B cell (primary cell): ENCODE measurements at places on chromosomes 7 and 10.

DNA sequence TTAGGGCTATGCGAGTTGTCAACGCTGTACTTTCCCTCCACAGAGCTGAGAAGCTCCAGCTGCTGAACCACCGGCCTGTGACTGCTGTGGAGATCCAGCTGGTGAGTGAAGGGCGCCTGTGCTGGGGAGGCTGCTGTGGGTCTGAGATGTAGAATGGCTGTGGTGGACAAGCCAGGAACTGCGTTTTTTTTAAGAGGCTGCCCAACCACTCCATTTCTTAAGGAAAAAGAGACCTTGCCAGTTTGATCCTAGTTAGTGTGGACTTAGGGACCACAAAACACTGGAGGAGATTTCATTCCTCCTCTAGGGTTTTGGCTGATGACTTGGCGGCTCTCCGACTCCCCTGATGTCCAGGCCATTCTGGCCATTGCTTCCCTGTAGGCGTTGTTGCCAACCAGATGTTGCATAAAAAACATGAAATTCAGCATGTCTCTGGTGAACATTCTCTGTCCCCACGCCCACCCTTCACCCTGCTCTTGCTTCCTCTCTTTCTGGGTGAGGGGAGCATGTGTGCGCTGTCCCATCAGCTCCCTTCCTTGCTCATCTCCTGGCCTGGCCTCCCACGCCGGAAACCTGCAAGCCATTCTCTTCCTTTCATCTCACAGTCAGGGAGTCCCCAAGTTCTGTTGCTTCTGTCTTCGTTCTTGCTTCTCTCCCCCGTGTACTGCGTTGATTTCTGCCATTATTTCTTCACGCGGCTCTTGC is 30.9 kb downstream of the CRCP start:
- no peaks in the 10 kb centered on the region for H3K4me1 ChIP-seq
- no peak overlapping the region for H3K27ac ChIP-seq
- peaks cover 81% of the 10 kb centered on the region for H3K36me3 ChIP-seq
- H3K27me3 ChIP-seq = no peaks in the 10 kb centered on the region
- no peak overlapping the region for H3K4me3 ChIP-seq

DNA sequence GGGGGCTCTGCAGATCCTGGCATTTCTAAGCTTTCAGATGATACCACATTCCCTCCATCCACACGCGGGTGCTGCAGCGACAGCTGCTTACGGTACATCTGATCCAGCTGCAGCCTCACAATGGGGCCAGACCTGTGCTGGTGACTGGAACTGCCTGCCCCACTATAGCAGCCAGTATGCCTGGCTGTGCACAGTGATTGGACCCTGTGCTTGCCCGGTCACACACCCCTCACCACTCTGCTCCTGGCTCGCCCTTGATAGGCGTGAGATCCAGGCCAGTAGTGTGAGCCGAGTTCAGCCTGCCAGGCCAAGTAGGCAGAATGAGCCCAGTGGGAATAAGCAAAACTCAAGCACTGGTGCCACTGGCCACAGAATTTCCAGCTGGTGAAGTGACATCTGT is 164.8 kb downstream of the NRBF2 start:
- H3K27ac ChIP-seq = no peak overlapping the region
- no peaks in the 10 kb centered on the region for H3K4me1 ChIP-seq
- no peaks in the 10 kb centered on the region for H3K27me3 ChIP-seq
- no peak for DNase-seq
- H3K4me3 ChIP-seq = no peak overlapping the region
- no peaks in the 10 kb centered on the region for H3K36me3 ChIP-seq

DNA sequence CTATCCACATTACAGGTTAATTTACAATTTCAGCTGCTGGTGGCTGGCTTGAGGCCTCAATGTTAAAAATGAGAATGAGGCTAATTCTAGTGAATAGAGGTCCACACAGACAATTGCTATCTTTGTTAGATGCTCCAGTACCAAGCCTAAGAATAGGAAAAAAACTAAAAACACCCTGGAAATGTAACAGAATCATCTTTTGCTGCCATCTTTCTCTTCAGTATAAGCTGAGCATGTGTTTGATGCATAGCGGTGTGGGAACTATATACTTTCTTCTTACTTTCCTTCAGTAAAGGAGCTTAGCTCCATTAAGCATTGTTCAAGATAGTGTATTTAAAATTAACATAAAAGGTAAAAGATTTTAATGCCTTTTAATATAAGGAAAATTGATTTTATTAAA is 5.6 kb downstream of the TMEM229A start:
- H3K27me3 ChIP-seq = peaks cover 8% of the 10 kb centered on the region
- H3K4me3 ChIP-seq = no peak overlapping the region
- H3K4me1 ChIP-seq = no peaks in the 10 kb centered on the region
- no peak for DNase-seq
- no peak overlapping the region for H3K27ac ChIP-seq
- H3K36me3 ChIP-seq = no peaks in the 10 kb centered on the region

DNA sequence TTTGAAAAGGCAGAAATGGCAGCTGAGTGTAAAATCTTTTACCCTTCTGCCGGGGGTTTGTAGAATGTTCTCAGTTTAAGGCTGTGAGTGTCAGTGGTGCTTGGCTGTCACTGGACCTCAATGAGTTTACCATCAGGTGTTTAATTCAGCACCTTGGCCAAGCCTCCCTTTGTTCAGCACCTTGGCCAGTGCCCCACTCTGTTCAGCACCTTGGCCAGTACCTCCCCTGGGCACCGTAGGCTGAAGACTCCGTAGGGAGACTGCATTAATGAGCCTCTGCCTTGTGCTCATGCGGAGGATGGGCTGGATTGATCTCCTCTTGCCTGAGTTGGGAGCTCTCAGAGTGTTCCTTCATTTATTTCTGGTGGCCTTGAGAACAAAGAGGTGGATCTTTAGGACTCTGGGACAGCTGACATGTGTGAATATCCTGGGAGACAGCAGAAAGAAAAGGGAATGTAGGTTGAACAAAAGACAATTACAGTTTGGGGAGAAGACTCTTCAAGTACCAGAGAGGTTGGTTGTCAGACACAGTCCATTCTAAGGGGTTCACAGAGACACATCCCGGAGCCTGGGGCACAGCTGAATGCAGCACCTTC is 1.6 kb downstream of the FAM24A start:
- no peak overlapping the region for H3K27ac ChIP-seq
- H3K36me3 ChIP-seq = no peaks in the 10 kb centered on the region
- H3K27me3 ChIP-seq = peaks cover 3% of the 10 kb centered on the region

DNA sequence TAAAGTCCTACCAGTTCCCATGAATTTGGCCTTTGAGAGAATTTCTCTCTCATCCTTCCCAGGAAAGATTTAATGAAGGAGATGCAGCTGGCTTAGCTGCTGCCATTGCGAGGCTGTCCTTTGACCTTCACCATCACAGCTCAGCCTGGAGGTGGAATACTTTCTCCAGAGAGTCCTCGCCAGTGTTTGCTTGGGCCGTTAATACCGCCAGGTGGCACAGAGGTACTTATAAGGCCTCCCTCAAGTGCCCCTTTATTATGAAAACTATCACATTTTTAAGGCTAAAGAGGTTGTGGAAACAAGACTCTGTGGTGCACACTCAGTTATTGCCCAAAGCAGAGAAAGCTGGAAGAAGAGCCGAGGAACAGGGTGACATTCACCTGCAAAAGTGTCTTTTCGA is 330.6 kb downstream of the CCSER2 start:
- H3K4me1 ChIP-seq = peaks cover 7% of the 10 kb centered on the region
- no peak overlapping the region for H3K27ac ChIP-seq
- DNase-seq = no peak
- no peak overlapping the region for H3K4me3 ChIP-seq

DNA sequence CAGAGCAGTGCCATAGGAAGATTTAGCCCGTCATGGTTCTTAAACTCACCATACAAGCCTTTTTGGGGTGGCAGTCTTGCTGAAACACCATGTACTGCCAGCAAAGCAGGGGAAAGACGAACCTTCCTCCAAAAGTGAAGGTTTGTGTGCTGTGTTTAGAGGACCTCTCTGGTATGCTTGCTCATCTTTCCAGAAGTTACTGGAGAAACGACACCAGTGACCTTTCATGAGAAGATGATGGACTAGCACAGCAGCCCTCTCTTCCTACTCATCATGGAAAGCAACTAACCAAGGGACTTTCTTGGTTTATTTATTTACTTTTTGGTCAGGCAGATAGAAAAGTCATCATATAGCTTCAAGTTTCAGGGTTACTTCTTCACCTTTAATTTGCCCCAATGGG is 247.4 kb downstream of the PTEN start:
- H3K4me1 ChIP-seq = peaks cover 90% of the 10 kb centered on the region
- no peak overlapping the region for H3K27ac ChIP-seq
- H3K27me3 ChIP-seq = no peaks in the 10 kb centered on the region
- no peak overlapping the region for H3K4me3 ChIP-seq

GRCh38 chr7:57354679-57355338 is 95.2 kb upstream of the ZNF716 start:
- no peaks in the 10 kb centered on the region for H3K4me1 ChIP-seq
- no peak for DNase-seq
- H3K4me3 ChIP-seq = no peak overlapping the region
- no peaks in the 10 kb centered on the region for H3K36me3 ChIP-seq
- no peak overlapping the region for H3K27ac ChIP-seq

DNA sequence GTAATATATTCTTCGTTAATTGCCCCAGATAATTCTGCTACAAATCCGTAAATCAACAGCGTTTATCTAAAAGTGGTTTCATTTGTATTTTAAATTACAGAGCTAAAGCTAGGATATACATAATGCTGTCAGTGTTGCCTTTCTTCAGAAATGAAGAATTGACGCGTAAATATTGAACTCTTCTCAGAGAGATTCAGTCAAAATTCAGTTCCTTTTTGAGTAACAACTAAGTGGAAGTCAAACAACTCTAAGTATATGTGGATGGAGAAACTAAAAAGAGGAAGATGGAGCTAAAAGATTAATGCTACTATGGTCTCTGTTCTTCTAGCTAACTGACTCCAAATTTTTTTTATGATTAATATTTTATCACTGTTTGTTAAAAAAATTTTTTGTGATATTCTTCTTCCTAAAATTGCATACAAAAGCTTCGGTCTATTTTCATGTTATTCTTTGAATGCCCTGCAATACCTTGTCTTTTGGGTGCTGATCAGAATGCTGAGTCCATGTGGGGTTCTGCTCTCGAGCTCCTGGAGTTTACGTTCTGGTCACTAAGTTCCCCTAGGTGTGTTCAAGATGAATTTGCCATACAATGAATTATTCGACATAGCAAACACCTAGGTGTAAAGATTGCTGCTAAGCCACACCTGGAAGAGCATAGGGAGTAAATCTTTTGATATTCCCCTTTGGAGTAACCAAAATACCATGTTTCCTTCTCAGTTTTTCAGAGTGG is 20.7 kb downstream of the MDFIC start:
- no peak for DNase-seq
- no peaks in the 10 kb centered on the region for H3K36me3 ChIP-seq
- H3K4me3 ChIP-seq = no peak overlapping the region
- peaks cover 19% of the 10 kb centered on the region for H3K4me1 ChIP-seq

DNA sequence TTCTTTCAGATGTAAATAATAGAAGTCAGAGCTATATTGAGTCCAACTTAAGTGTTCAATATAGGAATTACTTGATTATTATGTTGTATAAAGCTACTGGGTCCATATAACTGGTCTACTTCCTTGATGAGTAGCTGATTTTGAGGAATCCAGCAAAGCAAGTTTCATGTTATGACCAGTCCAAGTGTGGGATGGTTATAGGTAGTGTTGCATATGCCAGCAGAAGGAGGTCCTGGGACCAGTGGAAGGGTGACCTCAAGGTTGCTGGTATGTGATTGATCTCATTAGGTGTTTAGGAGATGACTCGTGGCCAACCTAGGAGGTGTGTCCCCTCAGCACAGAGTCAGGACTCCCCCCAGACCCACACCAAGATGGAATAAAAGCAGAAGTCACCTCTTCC is 551.5 kb downstream of the KCNMA1 start:
- H3K27me3 ChIP-seq = no peaks in the 10 kb centered on the region
- H3K36me3 ChIP-seq = no peaks in the 10 kb centered on the region
- DNase-seq = no peak
- no peak overlapping the region for H3K4me3 ChIP-seq
- H3K4me1 ChIP-seq = no peaks in the 10 kb centered on the region

- DNase-seq = no peak
- H3K36me3 ChIP-seq = no peaks in the 10 kb centered on the region
- H3K27ac ChIP-seq = no peak overlapping the region
- no peaks in the 10 kb centered on the region for H3K27me3 ChIP-seq
Observed at GRCh38 chr7:43757073-43757720, 1.3 kb upstream of the BLVRA start.

DNA sequence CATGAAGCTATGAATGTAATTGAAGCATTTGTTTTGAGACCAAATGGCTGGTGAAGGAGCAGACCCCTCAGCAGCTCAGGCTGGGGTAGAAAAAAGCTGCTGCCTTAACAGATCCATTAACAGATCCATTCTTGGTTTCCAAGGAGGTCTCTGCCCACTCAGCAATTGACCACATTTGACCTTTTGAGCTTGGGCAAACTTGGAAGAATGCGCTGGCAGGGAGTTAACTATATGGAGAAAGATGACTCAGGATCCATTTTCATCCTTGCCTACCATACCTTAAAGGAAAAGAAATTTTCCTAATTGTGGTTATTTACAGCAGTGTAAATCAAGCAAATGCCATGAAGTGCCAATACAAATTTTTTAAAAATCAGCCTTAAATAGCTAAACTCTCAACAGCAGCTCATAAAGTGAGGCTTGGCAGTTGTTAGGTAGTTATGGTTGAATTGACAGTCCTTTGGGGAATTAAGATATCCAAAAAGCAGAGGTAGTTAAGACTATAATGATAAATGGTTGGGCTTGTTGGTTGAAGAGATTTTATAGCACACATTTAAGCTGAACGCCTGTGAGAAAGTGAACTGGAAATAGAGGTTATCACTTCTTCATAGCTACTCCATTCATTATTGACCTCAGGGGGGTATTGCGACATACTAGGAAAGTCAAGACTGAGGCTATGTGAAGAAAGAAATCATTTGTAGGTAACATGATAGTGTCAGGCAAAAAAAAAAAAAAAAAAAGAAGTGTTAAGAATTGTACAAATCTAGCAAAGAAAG is 83.9 kb downstream of the MKX start:
- no peak for DNase-seq
- H3K36me3 ChIP-seq = no peaks in the 10 kb centered on the region
- no peaks in the 10 kb centered on the region for H3K27me3 ChIP-seq
- H3K4me3 ChIP-seq = no peak overlapping the region
- no peaks in the 10 kb centered on the region for H3K4me1 ChIP-seq

- no peak for DNase-seq
- H3K4me1 ChIP-seq = no peaks in the 10 kb centered on the region
- no peak overlapping the region for H3K27ac ChIP-seq
- no peaks in the 10 kb centered on the region for H3K27me3 ChIP-seq
- H3K36me3 ChIP-seq = no peaks in the 10 kb centered on the region
Observed at GRCh38 chr7:50828801-50829200, 46.1 kb upstream of the GRB10 start.

GRCh38 chr7:135653340-135654080 is 8.8 kb upstream of the STMP1 start:
- H3K27ac ChIP-seq = no peak overlapping the region
- H3K27me3 ChIP-seq = no peaks in the 10 kb centered on the region
- no peak overlapping the region for H3K4me3 ChIP-seq
- no peak for DNase-seq
- no peaks in the 10 kb centered on the region for H3K4me1 ChIP-seq
- H3K36me3 ChIP-seq = peaks cover 8% of the 10 kb centered on the region

- H3K27ac ChIP-seq = no peak overlapping the region
- DNase-seq = no peak
- H3K36me3 ChIP-seq = no peaks in the 10 kb centered on the region
- H3K4me3 ChIP-seq = no peak overlapping the region
- peaks cover 33% of the 10 kb centered on the region for H3K27me3 ChIP-seq
- peaks cover 10% of the 10 kb centered on the region for H3K4me1 ChIP-seq
Observed at GRCh38 chr10:99331207-99331803, 2.1 kb downstream of the CNNM1 start.
